Astrocyte (in vitro differentiated cells and primary cell): ENCODE measurements at places on chromosomes 2 and 18. TPM values are rescaled to one million over a fixed set of nuclear protein-coding genes. Genes with fewer than 3 reads are reported as not detected.

DNA sequence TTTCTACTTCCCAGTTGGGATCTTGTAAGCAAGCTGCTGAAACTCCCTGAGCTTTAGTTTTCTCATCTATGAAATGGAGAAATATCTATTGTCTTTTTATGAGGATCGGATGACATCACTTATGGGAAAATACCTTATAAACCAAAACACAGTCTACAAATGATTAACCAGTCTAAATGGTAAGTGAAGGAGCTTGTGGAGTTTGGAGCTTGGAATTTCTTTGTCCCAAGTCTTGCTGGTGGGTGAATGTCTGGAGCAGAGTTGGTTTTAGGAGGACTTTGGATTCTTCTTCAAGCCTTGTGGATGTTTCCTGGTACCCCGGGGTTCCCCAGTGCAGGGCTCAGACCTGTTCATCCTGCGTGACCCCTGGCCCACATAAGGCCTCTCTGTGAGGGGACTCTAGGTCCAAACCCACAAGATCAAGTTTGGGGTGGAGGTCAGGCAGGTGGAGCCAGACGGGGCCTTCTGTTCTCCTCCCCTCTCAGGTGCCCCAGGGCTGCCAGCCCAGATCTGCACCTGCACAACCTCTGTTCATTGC lies 43.2 kb downstream of the FOSL2 start:
- DNase-seq = no peak

GRCh38 chr2:18907508-18907907 lies 318.1 kb upstream of the NT5C1B start:
- DNase-seq = no peak

DNA sequence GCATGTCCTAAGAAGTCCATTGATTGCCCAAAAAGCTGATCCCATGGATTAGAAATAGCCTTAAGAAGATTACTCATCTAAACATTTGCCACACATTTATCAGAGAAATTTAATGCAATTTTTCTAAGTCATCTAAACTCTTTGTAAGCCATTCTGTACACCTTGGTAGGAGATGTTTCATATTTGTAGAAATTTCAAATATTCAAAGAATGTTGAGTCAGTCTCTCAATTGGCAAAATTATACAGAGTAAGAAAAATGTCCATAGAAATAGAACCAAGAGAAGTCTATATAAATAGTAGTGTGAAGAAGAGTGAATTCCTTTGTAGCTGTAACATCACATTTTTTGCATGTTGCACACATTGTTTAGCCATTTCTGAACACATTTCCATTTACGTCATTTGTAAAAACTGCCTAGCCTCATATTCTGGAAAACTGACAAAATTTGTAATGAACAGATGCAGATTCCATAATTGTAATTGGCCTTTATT lies 128.6 kb downstream of the MSTN start:
- peak; percentile 92 for DNase-seq

- DNase-seq = no peak
These were observed 206.7 kb upstream of the RBBP8 start for GRCh38 chr18:22726469-22726868.

DNA sequence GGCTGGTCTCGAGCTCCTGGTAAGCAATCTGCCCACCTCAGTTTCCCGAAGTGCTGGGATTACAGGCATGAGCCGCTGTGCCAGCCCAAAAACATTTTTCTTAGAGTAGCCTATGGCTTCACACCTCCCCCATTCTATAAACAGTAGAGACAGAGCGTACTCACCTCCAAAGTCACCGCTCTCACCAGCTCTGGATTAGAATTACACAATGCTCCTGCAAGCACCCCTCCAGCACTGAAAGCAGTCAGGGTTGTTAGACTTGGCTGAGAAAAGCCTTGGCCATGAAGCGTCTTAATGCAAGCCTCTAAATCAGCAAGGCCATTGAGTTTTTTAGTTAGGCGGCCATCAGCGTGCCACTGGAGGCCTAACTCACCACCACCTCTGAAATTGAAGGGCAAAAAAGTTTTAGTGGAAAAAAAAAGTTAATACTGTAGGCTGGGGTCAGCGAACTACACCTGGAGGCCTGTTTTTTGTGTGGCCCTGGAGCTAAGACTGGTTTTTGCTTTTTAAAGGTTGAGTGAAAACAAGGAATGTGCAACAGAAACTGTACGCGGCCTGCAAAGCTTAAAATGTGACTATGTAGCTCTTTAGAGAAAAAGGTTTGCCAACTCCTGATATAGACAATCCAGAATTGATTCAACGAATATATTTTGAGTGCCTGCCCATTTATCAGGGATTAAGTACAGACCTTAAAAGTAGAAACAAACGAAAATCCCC lies 34.6 kb downstream of the PREPL start:
- DNase-seq = no peak

DNA sequence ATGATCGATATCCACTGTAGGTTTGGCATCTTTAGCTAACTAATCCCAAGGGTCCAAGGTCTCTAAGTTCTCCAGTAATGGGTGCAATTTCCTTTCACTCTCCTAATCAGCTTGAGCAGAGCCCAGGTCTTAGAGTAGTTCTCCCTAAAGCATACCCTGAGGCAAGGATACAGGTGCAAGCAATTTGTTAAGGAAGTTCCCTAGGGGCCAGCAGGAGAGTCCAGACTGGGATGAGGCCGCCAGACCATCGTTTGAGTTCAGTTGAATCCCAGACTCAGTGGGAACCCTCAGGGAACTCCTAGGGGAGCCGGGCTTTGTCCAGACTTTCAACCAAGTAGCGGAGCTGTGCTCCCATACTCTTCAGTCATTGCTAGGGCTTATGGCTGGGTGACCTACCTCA lies 835.4 kb upstream of the CDH2 start:
- DNase-seq = no peak

GRCh38 chr2:37820471-37820986 lies 104.6 kb upstream of the RMDN2 start:
- DNase-seq = no peak

DNA sequence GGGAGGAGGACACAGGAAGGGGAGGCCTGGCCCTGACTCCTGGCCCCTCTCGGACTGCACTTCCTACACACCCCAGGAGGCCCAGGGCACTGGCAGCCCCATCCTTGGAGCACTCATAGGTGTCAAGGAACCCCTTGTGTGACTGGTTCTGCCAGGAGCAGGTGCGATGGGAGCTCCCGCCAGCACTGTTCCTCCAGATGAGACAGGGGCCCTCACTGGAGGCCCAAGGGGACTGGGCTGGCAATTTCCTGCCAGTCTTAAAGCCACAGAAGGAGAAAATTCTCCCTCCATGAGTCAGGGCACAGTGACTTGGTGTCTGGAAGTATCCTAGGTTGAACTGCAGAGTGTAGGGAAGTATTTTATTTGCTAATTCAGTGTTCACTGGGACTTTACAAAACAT lies 42.8 kb upstream of the MAL start:
- DNase-seq = no peak

- peak; percentile 39 for DNase-seq
These were observed 274.7 kb downstream of the RND3 start for GRCh38 chr2:150212722-150213171.

DNA sequence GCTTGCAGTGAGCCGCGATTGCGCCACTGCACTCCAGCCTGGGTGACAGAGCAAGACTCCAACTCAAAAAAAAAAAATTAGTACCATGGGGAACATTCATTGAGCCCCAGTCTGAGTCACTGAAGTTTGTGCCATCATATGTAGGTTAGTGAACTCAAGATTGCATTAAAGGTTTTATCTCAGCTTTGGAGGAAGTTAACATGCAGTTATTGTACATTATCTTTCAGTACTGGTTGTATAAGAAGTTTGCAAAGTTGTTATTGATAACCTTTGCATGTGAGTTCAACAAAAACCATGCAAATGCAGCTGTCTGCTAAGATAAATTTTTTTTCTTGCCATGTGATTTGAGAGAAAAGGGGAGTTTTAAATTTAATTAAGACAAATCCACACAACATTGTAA lies 95.7 kb downstream of the MEIS1 start:
- no peak for DNase-seq

DNA sequence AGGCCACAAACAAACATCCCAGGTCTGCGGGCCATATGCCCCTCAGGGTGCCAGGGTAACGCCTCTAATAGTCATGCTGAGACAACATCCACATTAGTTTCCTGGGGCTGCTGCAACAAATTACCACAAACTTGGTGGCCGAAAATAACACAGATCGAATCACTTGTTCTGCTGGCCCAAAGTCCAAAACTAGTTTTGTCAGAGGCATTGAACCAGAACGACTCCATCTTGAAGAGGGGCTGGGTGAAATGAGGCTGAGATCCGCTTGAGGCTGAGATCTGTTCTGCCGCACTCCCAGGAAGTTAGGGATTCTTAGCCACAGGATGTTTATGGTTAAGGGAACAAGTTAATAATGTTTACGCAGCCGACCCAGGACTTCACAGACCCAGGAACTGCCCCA lies 66.7 kb downstream of the COPS8 start:
- DNase-seq = no peak

DNA sequence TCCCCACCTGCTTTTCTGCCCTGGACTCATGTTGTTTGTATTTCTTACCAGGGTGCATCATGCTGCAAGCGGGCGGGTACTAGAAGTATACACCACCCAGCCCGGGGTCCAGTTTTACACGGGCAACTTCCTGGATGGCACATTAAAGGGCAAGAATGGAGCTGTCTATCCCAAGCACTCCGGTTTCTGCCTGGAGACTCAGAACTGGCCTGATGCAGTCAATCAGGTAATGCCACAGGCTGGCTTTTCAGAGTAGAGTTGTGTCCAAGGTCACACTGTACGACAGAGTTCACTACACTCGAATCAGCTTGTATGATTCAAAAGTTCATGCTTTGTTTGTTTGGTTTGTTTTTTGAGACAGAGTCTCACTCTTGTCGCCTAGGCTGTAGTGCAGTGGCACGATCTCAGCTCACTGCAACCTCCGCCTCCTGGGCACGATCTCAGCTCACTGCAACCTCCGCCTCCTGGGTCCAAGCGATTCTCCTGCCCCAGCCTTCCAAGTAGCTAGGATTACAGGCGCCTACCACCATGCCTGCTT lies 19.4 kb downstream of the SRSF7 start:
- DNase-seq = no peak

DNA sequence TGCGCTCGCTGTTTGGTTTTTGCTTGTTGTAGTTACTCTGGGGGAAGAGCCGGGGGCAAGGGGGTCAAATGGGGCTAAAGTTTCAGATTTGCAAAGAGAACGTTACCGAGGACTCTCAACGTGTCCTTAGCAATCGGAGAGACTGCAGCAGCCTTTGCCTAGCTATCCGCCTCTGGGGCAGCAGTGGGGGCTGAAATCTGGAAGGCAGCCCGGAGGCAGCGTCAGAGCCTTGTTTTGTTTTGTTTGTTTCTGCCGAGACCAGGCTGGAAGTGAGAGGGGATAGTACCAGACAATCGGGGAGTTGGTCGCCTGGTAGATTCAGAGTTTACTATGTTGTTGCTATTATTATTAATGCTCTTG lies 1.2 kb downstream of the CDH20 start:
- no peak for DNase-seq

DNA sequence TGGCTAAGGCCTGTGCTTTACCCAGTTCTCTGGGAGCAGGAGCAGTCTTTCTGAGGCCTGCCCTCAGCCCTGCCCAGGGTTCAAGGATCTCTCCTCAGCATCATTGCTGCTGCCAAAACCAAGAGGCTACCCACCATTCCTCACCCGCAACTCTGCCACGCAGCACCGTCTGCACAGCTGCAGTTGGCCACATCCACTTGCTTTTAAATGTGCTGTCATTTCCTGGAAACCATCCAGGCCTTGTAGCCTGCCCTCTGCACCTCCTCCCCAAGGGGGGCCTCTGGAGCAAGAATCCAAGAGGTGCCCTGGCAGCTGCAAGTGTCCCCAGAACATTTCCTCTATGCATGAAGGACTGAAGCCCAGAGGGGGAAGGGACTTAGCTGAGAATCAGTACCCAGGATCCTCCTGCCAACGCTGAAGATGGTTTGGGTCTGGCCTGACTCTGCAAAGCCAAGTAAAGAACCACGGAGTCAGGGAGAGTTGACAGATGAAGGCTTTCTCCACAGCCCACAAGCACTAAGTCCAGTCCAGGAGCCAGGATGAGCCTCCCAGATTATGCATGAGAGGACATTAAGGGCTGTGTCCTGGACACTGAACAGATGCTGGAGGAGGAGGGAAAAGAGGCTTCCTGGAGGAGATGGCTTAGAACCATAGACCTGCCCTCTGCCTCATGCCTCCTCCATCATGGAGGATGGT lies 14.9 kb downstream of the EMX1 start:
- DNase-seq = peak; percentile 20

GRCh38 chr2:217010173-217010572 lies 150.3 kb upstream of the TNP1 start:
- no peak for DNase-seq

GRCh38 chr2:102359527-102359926 lies 3.9 kb downstream of the IL18R1 start:
- no peak for DNase-seq

DNA sequence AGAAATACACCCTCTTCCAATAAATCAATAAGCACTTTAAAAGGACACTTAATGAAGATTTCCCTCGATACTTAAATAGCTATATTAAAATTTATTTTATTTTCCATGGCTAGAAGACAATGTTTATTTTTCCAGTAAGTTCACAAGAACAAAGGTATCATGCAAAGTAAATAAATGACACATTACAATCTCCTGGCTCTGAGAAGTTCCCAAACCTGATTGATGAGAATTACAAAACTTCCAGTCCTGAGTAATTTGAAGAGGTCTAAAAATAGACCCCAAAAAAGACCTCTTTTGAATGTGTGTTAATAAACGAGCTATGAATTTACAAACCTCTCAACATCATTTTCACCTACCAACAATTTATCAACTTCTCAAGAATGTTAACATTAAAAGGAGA lies 1.5 kb upstream of the PEX13 start:
- DNase-seq = no peak

DNA sequence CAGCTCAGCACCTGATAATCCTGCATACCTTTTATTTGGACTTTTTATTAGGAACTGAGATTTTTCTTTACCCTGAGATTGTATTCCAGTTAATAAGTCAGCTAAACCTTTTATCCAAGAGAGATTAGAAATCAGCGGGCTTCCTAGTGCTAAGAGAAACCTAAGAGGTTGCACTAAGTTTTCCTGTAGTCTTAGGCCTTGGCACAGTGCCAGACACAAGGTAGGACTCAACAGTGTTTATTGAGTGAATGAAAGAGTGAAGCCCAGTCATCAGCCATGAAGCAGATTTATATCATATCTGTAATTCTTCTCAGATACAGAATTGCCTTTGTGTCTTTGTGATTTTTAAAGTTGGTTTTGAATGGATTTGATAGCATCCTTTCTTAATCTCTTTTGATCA lies 13.6 kb downstream of the OTX1 start:
- DNase-seq = no peak

The C18orf63 gene
- total RNA-seq = not detected in 2 replicates

The CREG2 gene
- total RNA-seq = 0.11 TPM in 1 of 2 replicates, not detected in the other

The DSG2 gene
- total RNA-seq = 154 and 168 TPM in 2 replicates

The DUSP19 gene
- 3.1 and 3.7 TPM in 2 replicates for total RNA-seq

The TCF4 gene
- total RNA-seq = 105 and 115 TPM in 2 replicates

The LRRC30 gene
- total RNA-seq = not detected in 2 replicates
